ENCODE measurements at places on chromosomes 16 and 17.

DNA sequence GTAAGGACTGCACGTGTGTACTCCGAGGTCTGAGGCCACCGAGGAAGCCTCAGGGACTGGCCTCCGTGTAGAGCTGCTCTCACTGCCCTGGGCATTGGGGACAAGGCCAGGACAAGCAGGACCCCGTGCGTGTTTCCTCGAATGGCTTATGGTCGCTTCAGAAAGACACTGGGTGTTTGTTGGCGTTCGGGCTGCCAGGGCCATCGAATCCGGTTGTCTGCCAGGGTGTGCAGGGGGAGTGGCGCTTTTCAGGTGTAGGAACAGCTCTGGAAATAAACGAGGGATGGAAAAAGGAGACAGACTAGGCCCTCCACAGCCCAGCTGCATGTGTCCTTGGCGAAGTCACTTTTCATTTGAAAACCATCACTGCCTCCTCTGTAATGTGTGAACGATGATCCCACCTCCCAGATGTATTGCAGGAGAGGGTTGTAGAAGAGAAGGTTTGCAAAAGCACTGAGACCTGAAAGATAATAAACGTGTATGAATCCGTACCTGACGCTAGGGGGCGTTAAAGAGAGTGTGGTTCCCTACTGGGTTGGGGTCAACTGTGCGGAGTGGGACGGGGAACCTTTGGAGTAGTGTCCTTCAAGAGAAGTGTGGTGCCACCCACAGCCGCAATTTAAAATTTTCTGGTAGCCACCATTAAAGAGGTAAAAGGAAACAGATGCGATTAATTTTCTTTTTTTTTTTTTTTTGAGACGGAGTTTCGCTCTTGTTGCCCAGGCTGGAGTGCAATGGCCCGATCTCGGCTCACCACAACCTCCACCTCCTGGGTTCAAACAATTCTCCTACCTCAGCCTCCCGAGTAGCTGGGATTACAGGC is 2.1 kb upstream of the ZSCAN10 start:
- peaks cover 39% of the 10 kb centered on the region for H3K4me1 ChIP-seq
- H3K27ac ChIP-seq = peak overlapping the region; percentile 54
- DNase-seq = no peak
- H3K36me3 ChIP-seq = no peaks in the 10 kb centered on the region

GRCh38 chr16:65546353-65546791 is 424.5 kb upstream of the CDH11 start:
- DNase-seq = no peak
- H3K4me1 ChIP-seq = no peaks in the 10 kb centered on the region
- H3K27ac ChIP-seq = no peak overlapping the region
- no peak overlapping the region for H3K4me3 ChIP-seq
- no peaks in the 10 kb centered on the region for H3K27me3 ChIP-seq

GRCh38 chr16:13471036-13471435 is 448.9 kb upstream of the ERCC4 start:
- H3K27me3 ChIP-seq = no peaks in the 10 kb centered on the region
- DNase-seq = no peak
- no peak overlapping the region for H3K4me3 ChIP-seq
- H3K4me1 ChIP-seq = no peaks in the 10 kb centered on the region
- H3K36me3 ChIP-seq = no peaks in the 10 kb centered on the region

DNA sequence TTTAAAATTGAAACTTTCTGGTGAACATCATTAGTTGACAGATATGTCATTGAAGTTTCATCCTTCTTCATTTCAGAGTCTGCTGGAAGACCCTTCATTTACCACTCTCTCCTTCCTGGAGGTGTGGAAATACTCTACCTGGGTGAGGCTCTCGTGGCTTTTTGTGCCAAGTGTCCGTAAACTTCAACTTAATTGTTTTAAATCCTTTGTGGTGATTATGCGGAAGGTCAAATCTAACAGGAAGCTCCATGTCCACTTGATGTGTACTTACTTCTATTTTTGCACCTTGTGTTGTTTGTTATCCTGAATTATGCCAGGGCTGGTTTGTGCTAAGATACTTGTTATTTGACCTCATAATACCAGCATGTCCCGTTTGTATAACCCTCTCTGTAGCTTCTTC is 129.2 kb downstream of the WWOX start:
- H3K27me3 ChIP-seq = no peaks in the 10 kb centered on the region
- H3K4me1 ChIP-seq = no peaks in the 10 kb centered on the region
- H3K4me3 ChIP-seq = no peak overlapping the region
- no peak overlapping the region for H3K27ac ChIP-seq
- no peaks in the 10 kb centered on the region for H3K36me3 ChIP-seq

DNA sequence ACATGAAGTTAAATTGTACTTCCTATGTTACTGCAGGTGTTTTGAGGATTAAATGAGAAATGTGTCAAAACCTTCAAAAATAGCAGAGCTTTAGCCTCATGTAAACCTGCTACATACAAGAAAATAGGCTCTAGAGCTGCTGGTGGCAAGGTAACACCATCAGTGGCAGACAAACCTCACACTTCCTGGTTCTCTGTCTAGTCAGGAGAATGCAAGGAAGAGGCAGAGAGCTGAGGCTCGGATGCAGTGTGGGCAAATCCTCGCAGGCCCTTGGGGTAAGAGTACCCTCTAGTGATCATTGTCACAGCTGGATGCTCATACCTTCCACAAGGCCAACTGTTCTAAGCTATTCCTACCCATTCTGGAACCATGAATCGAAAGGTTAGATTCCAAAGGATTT is 14.2 kb downstream of the CIAPIN1 start:
- H3K4me1 ChIP-seq = no peaks in the 10 kb centered on the region
- no peak overlapping the region for H3K27ac ChIP-seq
- no peaks in the 10 kb centered on the region for H3K27me3 ChIP-seq

GRCh38 chr17:62868723-62869122 is 60.6 kb upstream of the MARCHF10 start:
- H3K27ac ChIP-seq = no peak overlapping the region
- no peaks in the 10 kb centered on the region for H3K27me3 ChIP-seq
- no peak overlapping the region for H3K4me3 ChIP-seq
- H3K4me1 ChIP-seq = no peaks in the 10 kb centered on the region
- no peak for DNase-seq
- H3K36me3 ChIP-seq = no peaks in the 10 kb centered on the region

DNA sequence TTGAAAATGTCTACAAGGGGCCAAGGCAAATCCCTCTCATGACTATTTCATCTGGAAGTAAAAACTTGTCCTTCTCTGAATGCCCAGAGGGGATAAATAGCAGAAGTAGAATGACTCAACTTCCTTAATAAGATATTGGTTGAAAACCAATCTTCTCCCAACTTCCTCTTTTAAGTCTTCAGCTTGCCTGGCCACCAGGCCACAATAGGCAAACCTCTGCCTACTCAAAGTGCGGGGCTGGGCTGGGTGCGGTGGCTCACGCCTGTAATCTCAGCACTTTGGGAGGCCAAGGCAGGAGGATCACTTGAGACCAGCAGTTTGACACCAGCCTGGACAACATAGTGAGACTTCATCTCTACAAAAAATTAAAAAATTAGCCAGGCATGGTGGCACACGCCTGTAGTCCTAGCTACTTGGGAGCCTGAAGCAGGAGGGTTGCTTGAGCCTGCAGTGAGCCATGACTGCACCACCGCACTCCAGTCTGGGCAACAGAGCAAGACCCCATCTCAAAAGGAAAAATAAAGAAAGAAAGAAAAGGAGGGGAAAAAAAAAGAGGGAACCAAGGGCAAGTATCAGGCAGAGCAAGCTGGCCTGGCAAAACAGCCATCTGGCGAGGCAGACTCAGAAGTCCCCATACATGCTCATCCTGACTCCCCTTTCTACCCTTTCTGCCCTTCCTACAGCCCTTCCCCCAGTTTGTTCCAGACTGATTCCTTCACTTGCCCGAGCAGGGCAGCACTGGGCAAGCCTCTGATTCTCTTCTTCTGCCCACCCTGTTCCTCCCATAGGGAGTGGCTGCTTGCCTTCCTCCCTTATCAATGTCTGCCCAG is 20.6 kb downstream of the MAP3K14 start:
- H3K27ac ChIP-seq = peak overlapping the region; percentile 99
- H3K27me3 ChIP-seq = no peaks in the 10 kb centered on the region
- peaks cover 94% of the 10 kb centered on the region for H3K4me1 ChIP-seq
- no peak overlapping the region for H3K4me3 ChIP-seq
- no peaks in the 10 kb centered on the region for H3K36me3 ChIP-seq
- no peak for DNase-seq

DNA sequence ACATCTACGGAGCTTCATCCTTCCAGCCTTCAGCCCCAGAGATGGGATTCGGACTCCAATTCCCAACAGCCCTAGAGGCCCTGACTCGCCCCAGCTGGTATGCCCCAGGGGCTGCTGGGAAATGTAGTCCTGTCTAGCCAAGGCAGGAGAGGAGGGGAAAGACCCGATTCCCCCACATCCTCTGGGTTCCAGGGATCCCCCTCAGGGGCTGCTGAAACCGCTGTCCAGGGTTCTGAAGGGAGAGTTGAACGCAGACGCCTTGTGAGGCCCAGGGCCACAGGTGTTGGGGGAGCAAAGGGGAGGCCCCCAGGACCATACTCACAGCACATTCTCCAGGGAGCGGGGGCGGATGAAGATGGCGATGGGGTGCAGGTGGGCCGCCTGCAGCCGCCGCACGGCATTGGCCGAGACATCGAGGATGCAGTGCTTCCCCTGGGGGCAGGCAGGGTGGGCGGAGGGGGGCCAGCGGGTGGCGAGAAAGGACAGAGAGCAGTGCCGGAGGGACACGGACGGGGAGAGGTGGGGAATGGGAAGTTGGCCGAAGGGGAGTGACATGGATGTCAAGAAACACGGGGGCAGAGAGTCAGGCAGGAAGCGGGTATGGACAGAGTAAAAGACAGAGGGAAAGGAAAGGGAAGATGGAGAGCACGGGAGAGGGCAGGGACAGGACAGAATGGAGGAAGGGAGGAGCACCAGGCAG is 12.6 kb upstream of the ASGR1 start:
- DNase-seq = no peak
- H3K4me3 ChIP-seq = no peak overlapping the region
- no peaks in the 10 kb centered on the region for H3K4me1 ChIP-seq
- H3K27ac ChIP-seq = no peak overlapping the region

DNA sequence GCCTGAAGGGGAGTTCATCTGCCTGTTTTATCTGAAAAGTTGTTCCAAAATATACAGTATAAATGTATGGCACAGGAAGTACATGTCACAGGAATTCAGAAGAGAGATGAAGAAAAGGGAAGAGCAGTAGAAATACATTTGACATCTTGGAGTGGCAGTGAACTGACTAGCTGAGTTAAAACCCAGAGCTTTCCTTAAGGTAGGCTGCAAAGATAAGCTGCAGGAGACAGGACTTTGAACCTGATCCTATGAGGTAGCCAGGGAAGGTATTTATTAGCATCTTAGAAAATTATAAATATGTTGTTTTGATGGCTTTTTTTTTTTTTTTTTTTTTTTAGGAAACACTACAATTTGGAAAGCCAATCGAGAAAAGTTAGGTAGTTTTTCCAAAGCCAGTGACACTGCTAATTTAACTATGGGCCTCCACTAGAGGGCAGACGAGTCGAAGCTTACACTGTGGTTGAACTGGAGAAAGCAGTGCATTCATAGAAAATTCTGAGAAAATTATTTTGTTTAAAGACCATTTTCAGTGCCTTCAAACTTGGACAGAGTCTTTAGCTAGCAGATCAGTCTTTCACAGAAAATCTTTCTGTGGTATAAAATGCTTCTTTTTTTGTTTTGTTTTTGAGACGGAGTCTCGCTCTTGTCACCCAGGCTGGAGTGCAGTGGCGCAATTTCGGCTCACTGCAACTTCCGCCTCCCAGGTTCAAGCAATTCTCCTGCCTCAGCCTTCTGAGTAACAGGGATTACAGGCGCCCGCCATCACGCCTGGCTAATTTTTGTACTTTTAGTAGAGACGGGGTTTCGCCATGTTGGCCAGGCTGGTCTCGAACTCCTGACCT is 122.3 kb downstream of the SSH2 start:
- DNase-seq = no peak
- no peaks in the 10 kb centered on the region for H3K36me3 ChIP-seq
- no peaks in the 10 kb centered on the region for H3K27me3 ChIP-seq
- no peaks in the 10 kb centered on the region for H3K4me1 ChIP-seq
- no peak overlapping the region for H3K4me3 ChIP-seq

DNA sequence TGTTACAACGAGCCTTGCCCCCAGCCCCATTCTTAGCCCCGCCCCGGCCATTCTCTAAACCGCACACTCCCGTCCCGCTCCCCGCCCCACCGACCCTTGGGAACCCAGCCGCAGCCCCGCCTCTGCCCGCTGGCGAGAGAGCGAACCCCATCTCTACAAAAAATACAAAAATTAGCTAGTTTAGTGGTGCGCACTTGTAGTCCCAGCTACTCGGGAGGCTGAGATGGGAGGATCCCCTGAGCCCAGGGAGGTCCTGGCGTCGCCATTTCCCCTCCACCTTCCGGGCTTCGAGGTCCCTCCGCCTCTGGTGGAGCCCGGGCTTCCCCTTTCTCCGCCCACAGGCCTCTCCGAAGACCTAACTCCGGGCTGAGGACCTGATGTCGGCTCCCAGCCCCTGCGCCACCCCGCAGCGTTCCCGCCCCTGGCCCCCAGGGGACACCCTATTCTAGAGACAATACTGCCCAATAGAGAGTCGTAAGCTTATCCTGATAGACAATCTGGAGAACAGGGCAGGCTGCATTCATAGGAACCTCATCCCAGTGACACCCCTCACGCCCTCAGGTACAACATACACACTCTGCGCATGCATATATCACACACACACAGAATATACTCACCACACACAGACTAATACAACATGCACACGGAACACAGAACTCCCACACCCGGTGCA is 480 bp upstream of the PROCA1 start:
- H3K4me1 ChIP-seq = peaks cover 53% of the 10 kb centered on the region
- no peak for DNase-seq
- H3K27ac ChIP-seq = peak overlapping the region; percentile 94
- H3K4me3 ChIP-seq = peak overlapping the region; percentile 79
- H3K27me3 ChIP-seq = no peaks in the 10 kb centered on the region
- H3K36me3 ChIP-seq = peaks cover 5% of the 10 kb centered on the region
